ENCODE measurements at places on chromosomes 4 and X.

GRCh38 chr4:42149004-42149403 is 3.5 kb downstream of the BEND4 start:
- DNase-seq, result no peak

GRCh38 chr4:159384632-159385031 is 281.8 kb downstream of the RAPGEF2 start:
- DNase-seq, result no peak

- no peak for DNase-seq
Observed at GRCh38 chr4:138090150-138090917, 151.8 kb downstream of the SLC7A11 start.

DNA sequence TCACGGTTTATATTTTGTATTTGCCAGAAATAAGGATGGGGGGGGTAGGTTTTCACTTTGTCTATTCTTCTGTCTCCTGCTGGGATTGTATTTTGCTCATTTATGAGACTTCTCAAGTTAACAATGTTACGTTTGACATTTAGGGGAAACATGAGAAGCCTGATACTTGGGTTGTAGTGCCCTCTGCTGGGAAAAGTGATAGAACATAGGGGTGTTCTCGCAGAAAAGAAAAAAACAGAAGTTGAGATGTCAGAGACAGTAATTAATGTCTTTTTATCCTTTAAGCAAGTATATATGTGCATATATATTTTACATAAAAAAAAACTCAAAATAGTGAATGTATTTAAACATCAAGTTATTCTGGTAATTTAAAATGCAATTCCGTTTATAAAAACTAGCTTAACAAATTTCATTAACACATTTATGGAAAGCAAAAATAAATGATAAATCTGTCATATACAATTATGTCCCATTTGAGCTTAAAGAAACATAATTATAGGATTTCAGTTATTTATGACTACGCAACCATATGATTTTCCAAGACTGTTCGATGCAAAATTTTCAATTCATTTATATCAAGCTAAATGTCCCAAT is 46.0 kb upstream of the TMPRSS11F start:
- no peak for DNase-seq

DNA sequence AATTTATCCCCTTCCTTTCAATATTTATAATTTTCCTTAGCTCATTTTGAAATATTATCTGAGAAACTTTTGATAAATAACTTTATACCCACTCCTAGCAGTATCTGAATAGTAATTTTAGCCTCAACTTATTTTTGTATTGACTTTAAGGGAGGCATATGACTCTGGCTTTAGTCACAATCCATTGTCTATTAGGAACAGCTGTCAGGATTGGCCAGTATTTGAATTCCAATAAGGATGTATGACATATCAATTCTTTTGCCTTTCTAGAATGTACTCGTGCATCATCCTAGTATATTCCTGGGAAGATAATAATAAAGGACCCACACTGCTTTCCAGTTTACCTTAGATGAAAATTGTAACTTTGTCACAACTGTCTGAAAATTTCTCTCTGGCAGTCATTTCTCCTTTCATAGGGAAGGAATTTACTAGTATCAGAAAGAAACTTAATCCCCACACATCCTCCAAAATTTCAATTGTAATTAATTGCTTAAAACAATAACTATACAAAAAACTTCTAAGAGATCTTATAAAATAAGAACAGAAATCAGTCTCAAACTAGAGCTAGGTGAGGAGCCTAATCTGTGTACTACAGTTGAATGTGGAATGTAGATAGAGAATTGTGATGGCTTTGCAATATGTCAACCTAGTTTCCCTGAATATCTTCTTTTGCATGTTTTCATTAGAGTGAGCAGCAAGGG is 121.0 kb upstream of the EPHA5 start:
- no peak for DNase-seq

- DNase-seq, result no peak
Observed at GRCh38 chr4:1406394-1406980, at the start of gene NKX1-1. Gene NKX1-1 (minus strand): TSS chr4:1406442. CDS start chr4:1406442, 0 bp downstream.

DNA sequence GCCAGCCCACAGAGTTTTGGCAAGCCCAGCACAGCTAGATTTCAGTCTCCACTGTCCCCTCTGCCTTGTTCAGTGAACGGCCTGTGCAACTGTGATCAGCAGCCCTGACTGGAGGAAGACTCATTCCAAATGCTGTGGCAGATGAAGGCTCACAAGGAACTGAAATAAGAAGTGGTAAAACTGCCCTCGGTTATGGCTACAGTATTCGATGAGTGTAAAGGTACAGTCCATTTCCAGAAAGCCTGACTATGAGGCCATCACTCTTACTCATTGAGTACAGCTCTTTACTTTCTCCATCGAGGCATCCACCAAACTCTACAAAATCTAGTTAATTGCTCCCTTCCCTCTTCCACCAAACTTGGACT is 69.1 kb downstream of the RHOH start:
- no peak for DNase-seq

DNA sequence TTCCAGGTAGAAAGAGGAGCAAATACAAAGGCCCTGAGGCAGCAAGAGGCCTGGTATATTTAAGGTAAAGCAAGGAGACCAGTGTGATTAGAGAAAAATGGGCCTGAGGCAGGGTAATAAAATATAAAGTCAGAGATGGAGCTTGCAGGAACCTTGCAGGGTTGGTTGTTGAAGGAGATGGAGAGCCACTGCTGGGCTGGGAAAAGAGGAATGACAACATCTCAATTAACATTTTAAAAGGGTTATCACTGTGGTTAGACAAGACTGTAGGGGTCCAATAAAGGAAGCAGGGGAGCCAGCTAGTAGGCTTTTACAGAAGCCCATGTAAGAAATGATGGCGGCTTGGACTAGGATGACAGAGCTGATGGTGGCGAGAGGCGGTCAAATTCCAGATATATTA is 205.5 kb upstream of the MBNL3 start:
- no peak for DNase-seq

- no peak for DNase-seq
Observed at GRCh38 chr4:25050370-25051078, 19.8 kb upstream of the LGI2 start.

DNA sequence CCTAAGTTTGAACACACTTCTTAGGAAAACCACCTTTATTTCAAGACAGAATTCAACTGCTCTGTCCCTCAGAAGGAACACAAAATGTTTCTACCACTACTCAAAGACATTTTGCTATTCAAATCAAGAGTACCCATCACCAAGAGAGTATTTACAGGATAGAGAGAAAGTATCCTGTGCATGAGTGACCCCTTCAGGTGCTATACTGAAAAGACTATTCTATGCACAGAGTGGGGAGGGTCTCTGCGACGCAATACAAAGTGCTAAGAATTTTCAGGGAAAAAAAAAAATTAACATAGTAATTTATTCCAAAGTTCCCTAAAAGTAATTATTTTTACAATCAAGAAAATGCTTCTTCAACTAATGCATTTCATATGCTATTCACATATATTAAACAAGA is 346.4 kb upstream of the FAM241A start:
- no peak for DNase-seq

All from stimulated activated CD8-positive, alpha-beta memory T cell treated with anti-CD3 and anti-CD28 coated beads, Interleukin-7, amount 100 ng/mL, for 1 hour (primary cell).